HS-27A (cell line): ENCODE measurements at places on chromosomes 4 and X.

DNA sequence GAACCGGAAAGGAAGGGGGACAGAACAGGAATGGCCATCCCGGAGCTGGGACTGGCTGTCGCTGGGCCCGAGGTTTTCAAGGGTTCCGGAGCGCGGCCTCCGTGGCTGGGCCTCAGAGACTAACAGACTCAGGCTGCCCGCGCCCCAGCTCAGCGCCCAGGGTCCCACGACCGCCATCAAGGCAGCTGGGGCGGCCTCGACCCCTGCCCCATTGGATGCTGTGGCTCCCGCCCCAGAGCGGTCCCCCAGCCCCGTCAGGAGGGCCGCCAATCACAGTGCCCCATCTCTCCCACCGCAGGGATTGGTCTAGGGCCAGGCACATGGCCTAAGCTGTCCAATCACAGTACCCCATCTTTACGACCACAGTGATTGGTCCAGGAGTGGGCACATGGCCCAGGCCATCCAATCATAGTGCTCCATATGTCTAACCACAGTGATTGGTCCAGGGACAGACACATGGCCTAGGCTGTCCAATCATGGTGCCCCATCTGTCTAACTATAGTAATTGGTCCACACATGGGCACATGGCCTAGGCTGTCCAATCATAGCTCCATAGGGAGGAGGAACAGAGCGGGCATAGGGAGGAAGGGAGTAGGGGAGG, 105.3 kb upstream of the NKX1-1 start:
- DNase-seq = no peak

DNA sequence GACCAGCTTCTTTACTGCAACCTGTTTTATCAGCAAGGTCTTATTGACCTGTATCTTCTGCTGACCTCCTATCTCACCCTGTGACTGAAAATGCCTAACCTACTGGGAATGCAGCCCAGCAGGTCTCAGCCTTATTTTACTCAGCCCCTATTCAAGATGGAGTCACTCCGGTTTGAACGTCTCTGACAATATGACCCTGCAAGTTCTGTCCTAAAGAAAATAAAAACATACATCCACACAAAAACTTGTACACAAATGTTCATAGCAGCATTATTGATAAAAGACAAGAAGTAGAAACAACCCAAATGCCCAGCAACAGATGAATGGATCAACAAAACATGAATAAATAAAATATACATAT, 59.5 kb upstream of the FAM9C start:
- no peak for DNase-seq

DNA sequence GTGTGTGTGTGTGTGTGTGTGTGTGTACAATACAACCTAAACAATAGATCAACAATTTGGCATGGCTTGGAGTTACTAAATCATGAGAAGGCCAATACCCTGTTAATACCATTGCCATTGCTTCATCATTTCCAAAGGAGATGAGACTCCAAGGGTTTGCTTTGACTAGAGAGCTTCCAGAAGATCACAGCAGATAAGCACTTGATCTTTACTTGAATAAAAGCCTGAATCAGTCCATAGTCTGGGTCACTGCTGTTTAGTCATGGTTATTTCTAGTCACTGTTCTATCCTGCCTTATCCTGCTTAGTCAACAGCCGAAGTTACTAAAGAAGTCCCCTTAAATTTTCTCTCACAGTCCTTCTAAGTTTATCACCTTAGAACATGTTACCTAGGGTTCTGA, 58.2 kb downstream of the RAB40AL start:
- DNase-seq = no peak

- DNase-seq = no peak
Observed at GRCh38 chrX:65601126-65601525, 66.3 kb upstream of the MSN start.

DNA sequence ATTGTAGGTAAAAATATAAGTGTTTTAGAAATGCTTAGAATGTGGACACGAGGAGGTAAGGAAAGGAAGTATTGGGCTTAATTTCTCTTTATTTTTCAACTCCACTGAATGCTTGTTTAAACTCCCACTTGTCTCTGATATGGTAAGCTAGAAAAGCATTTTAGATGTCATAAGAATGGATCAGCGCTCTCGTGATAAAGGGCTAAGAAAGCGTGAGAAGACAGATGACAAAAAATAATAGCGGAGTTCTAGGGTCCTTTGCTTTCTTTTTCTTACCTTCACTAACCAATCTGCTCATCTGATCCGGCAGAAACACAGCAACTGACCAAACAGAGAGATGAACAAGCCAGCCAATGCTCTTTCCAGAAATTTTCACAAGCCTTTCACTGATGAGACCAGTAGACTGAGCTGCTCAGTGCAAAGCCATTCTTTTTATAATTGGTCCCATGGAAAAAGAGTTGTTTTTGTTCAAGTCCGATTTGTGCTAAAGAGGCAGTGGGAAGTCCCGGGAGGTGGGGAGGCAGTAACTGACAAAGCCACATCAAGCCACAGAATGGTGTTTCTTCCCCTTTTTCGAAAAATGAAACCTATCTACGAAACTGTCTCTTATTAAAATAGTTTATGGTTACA, at the start of gene TASL:
TSS of gene TASL (minus strand) at position 405 of the 630 bp plus-strand sequence. CDS start 17,411 bp downstream, outside the sequence.
- no peak for DNase-seq

DNA sequence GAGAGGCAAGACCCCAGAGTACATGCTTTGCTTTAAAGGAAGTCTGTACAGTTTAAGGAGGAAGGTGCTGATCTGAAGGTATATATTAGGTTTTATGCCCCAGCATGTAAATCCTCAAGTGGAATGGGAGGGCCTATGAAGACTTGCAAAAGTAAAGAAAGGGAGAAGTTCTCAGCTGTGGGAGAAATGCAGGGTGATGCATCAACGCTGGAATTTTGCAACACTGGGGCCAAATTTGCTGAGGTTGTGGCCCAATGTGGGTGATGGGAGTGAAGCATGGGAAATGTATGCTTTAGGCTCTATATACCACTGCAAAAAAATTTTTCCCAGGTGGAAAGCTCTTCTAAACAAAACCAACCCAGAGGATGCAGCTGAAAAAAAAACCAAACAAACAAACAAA, 33.8 kb upstream of the GPR174 start:
- no peak for DNase-seq

GRCh38 chrX:81367291-81367690, 165.4 kb downstream of the SH3BGRL start:
- DNase-seq = no peak

- no peak for DNase-seq
Observed at GRCh38 chr4:67713529-67714247, 12.7 kb upstream of the UBA6 start.

DNA sequence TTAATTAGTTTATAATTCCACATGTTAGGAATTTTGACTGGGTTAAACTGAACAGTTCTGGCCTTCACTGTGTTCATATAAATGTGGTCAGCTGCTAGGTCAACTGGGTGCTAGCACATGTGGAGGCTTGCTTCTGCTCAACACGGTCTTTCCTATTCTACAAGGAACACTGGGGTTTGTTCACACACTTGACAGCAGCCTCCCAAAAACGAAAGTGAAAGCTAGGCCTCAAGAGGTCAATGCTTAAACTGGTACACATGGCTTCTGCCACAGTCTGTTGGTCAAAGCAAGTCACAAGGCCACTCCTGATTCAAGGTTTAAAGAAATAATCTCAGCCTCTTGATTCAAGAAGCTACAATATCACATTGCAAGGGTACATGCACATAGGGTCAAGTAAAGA, 126.5 kb downstream of the QDPR start:
- no peak for DNase-seq

GRCh38 chr4:18454349-18454748, 432.8 kb upstream of the LCORL start:
- DNase-seq = no peak
